ENCODE measurements at places on chromosomes 3 and 15. TPM values are rescaled to one million over a fixed set of nuclear protein-coding genes. Genes with fewer than 3 reads are reported as not detected.

The FHIT gene
- total RNA-seq = 0.53 TPM

The SEC62 gene
- total RNA-seq = 65.7 TPM

The SYNM gene
- total RNA-seq = 57.9 TPM

The MAGEL2 gene
- 0.06 TPM for total RNA-seq

The ZBTB38 gene
- 92.2 TPM for total RNA-seq

The SPESP1 gene
- 2.4 TPM for total RNA-seq

The FBXO40 gene
- total RNA-seq = not detected

The MORC1 gene
- not detected for total RNA-seq

The CD86 gene
- total RNA-seq = not detected

The KATNBL1 gene
- 33.4 TPM for total RNA-seq

The ZNF502 gene
- 5.2 TPM for total RNA-seq

The SLC22A14 gene
- 0.12 TPM for total RNA-seq

The TMEM39A gene
- 50.1 TPM for total RNA-seq

The SPRED1 gene
- 64.2 TPM for total RNA-seq
